Osteocyte (in vitro differentiated cells): ENCODE measurements at places on chromosomes 4 and X.

GRCh38 chr4:163391756-163392155, 48.1 kb downstream of the NPY5R start:
- DNase-seq, result no peak

- no peak for DNase-seq
Observed at GRCh38 chr4:13559413-13559812, 15.1 kb upstream of the NKX3-2 start.

GRCh38 chrX:151596282-151596681, 32.8 kb downstream of the PASD1 start:
- no peak for DNase-seq

- no peak for DNase-seq
Observed at GRCh38 chrX:57933321-57933720, 23.1 kb upstream of the ZXDA start.

- DNase-seq, result no peak
Observed at GRCh38 chrX:71454222-71454621, 78.7 kb upstream of the OGT start.

DNA sequence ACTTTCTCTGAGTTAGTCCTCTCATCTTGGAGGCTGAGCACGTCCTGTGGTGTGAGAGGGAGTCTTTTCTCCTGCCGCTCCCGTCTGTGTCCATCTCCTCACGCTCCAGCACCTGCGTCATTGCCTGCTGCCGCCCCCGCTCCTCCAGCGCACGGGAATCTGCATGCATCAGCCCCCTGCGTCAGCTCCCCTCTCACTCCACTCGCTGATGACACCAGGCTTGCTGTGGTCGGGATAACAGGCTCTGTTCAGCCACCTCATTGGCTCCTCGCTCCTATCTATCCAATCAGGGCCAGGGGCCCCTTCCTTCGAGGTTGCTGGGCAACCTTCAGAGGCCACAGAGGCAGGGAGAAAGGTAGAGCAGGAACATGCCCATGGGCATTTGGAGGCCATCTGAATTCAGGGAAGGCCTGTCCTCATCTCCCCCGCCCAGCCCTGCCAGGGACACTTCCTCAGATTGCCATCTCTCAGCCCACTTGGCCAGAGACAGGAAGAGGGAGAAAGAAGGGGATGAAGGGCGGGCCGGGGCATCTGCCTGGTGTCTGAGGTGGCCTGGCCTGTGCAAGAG, 9.3 kb downstream of the ZNF185 start:
- DNase-seq, result no peak
